ENCODE measurements at places on chromosomes 5 and 9.

DNA sequence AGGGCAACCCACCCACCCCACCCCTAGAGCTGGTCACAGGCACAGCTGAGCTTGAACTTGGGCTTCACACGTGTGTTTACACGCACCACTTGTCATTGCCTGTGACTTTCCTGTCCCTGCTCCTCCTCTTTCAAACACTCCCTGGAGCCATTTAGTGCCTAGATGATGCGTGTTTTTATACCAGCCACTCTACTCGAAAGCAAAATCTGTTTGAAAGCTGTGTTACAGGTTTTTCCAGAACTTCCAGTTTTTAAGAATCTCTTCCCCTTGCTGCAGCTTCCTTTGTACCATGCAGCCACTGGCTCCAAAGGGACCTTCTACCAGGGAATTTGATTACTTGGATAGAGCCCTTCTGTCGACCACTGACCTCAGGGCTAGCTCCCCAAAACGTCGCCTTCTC, 78.8 kb upstream of the SPRY4 start:
- DNase-seq, result peak; percentile 89

GRCh38 chr9:130143958-130144366, 28.2 kb upstream of the NCS1 start:
- no peak for DNase-seq

GRCh38 chr5:66621736-66622135, 25.5 kb downstream of the MAST4 start:
- DNase-seq, result no peak

- no peak for DNase-seq
Measured at GRCh38 chr9:129988607-129989361, 54.2 kb downstream of the FNBP1 start.

- DNase-seq, result no peak
Measured at GRCh38 chr5:87268970-87269377, 1.3 kb downstream of the RASA1 start.

GRCh38 chr9:107613321-107613720, 123.8 kb upstream of the KLF4 start:
- DNase-seq, result no peak

DNA sequence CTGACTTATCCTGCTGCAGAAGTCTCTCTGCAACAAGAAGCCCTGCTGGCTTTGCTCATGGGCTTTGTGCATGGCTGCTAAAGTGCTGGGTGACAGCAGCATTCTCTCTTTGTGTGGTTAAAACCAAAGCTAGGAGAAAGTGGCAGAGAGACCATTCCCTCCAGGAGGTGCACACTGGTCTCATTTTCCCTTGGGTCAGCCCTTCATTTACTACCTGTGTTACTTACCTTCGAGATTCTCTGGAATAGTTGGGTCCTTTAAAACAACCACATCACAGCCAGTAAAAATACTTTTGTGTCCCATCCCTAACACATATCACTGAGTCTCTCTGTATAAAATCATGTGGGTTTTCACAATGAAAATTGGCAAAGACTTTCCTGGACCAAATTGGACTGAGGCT, 315.5 kb downstream of the IRX1 start:
- no peak for DNase-seq

DNA sequence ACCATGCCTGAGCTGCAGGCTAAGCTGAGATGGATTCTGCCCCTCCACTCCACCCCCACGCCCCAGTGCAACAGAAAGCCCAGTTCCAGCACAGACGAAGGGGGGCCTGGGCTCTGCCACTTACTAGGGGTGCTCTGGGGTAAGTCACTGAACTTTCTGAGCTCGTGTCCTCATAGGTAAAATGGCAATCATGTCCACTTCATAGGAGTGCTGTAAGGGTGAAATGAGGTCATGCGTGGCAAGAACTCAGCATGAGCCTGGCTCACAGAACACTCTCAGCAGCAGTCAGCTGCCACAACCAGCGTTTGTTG, 8.4 kb upstream of the PSD2 start:
- no peak for DNase-seq

DNA sequence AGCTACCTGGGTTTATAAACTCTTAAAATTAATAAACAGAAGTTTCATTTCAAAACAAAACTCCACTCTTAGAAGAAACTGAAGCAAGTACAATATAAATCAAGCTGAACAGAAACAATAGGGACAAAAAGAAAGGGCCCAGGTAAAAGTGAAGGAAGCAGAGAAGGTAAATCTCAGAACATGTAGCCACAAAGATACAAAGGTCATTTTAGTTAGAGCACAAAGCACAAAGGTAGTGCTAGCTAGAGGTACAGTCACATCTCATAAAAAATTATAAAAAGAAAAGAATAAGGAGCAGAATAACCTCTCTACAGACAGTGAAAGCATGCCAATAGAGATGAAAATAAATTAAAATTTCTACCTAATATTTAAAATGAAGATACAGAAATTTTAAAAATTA, 90.4 kb upstream of the C5orf63 start:
- DNase-seq, result no peak

GRCh38 chr9:68933434-68934328, 80.2 kb downstream of the PRKACG start:
- DNase-seq, result no peak

GRCh38 chr9:93874242-93874641, 80.9 kb downstream of the BARX1 start:
- no peak for DNase-seq

DNA sequence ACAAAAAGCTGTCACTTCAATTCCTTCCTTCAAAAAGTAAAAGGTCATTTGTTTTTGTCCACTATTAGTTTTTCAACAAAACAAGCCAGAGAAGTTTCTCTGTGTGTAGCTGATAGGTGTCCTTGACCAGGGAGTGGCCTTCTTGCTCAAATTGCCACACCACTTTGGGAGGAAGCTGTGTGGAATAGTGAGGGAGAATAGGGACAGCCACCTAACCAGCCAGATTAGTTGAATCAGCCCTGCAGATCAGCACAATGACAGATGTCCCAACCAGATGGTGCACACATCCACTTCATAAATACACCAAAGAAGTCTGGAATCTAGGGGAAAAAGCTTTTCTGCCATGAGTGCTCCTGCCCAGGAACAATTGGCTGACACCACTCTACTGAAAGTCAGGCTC, 37.2 kb downstream of the NREP start:
- no peak for DNase-seq

DNA sequence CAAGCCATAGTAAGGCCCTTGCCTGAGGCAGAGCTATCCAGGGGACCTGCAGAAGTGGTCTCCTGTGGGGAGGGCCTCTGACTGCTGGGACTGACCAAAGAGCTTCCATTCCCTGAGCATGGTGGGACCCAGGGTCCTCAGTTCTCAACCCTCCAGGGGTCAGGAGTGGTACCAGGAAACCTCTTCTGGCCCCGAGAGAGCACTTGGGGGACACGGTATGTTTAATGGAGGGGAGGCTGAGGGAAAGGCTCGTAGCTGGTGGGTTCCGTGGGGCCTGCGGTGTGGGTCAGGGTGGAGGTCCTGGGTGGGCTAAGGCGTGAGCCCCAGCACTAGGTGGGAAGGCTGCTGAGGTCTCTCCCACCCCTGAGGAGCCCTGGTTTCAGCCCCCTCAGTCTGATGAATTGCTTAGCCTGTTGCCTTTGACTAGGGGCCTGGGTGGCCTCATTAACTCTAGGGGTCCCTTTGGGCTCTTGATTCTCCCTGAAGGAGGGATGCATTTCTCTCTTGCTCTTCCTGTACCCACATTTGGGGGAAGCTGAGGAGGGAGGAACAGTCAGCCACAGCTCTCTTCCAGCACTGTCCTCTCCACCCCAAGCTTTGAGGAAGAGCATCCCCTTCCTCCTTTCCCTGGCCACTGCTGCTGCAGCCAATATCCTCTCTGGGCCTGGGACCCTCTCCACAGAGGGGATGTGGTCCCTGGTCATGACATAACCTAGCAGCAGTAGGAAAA, 34.0 kb downstream of the CSF1R start:
- no peak for DNase-seq

GRCh38 chr9:131012396-131012917, 3.5 kb downstream of the LAMC3 start:
- DNase-seq, result no peak

GRCh38 chr9:77954666-77955015, 77.0 kb downstream of the GNAQ start:
- DNase-seq, result no peak

DNA sequence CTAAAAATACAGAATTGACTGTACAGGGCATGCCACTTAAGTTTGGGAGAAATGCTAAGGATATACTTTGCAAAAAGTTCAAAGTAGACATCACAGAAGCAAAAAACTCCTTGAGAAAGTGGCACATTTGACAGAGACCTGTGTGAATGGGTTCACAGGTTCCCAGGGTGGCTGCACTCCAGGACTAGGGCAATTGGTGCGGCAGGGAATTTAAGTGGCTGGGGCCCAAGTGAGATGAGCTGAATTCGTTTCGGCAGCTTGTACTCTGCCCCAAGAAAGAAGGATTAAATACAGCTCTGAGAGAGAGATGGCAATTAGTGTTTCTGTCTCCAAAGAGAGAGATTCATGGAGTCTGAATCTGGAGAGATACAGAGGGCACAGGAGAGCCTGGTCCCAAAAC, 280.1 kb downstream of the FBXL17 start:
- no peak for DNase-seq

GRCh38 chr5:136242611-136243010, 49.6 kb upstream of the SMIM32 start:
- no peak for DNase-seq

GRCh38 chr5:59487068-59487686, 406.3 kb downstream of the PDE4D start:
- DNase-seq, result no peak

DNA sequence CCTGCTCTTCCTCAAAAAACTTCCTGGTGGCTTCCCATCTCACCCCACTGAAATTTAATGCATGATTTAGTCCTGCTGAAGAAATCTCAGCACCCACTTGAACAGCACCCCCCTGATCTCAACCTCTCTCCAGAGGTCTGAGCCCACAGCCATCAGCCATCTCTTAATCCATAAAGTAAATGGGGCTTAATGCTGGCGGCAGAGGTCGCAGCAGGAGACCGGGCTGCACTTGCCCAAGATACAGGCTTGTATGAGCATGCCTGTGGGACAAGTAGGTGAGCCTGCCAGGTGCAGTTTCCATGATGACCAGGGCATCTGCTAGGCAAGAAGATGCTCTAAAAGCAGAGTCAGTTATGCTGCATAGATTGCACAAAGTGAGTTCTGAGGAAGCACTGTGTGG, 52.4 kb upstream of the CTXN3 start:
- DNase-seq, result peak; percentile 8

DNA sequence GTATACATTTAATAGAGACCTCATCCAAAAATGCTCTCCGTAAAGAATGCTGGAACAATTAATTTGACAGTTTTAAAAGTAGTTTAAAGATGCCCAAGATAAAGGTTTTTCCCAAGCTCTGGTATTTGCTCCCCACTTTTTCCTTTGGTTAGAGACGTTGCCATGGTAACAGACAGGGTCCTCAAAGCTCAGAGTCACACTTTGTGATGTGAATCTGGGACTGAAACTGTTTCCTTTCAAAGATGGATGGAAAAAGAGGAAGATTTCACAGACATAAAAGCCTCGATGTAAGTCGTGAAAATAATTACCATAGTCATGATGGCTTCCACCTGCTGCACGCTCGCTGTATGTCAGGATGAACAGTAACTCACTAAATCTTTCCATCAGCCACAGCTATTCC, 229.5 kb downstream of the MSX2 start:
- no peak for DNase-seq

- DNase-seq, result no peak
Measured at GRCh38 chr5:61701877-61702602, 370.0 kb downstream of the ZSWIM6 start.

- no peak for DNase-seq
Measured at GRCh38 chr5:42026446-42026845, 101.4 kb downstream of the FBXO4 start.

DNA sequence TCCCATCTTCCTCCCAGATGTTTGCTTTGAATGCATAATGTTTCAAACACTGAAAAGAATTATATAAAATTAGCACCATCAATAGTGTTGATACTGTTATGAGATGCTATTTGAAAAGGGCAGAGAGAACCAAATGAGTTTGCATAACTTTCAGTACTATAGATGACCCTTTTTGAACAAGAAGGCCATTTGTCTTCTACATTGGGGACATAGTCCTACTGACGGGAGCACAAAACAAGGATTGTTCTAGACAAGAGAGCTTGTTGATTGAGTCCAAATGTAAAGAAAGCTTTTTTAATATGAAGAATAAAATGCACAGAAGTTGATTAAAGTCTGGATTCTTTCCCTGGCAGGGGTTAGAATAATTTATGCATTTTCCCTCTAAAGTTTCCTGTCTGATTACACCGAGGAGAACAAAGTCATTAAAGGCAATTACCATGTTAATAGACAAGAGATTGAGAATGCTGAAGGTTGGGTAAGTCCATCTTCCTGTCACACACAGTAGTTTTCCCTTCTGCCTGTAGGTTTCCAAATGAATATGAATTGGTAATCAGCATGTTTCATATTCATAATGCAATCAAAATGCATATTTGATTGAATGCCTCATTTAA, 32.8 kb upstream of the ADCY2 start:
- no peak for DNase-seq

DNA sequence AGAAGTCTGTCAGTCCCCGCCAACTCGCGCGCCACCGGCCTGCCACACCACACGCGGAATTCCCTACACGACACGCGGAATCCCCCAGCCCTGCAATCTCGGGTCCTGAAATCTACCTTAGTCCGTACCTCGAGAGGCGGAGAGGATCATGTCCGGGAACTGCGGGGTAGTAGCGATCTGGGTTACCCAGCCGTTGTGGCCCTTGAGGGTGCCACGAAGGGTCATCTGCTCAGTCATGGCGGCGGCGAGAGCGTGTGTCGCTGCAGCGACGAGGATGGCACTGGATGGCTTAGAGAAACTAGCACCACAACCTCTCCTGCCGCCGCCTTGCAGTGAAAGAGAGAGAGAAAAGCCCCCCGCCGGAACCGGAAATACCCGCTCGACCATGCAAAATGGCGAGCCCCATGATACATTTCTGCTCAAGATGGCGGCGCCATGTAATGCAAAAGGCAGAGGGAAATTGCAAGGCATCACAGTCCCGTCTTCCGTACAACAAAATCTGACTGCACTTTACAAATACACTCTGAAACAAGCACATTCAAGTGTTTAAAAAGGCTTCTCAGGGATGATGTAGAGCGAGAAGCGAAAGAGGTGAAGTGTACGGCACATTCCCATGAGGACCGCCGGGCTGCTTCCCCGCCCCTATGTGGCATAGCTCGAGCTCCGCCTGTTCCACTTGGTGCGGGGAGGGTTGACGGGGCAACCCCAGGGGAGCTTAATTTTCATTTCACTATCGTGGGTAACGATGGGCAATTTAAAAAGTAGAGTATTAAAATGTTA, at the start of gene RACK1:
Gene RACK1, minus strand, starts transcription at position 343 of the 780 bp plus-strand sequence. Its CDS starts 106 bp downstream, at position 237.
- DNase-seq, result peak; percentile 89

- DNase-seq, result no peak
Measured at GRCh38 chr5:80039650-80040049, 4.5 kb downstream of the THBS4 start.

DNA sequence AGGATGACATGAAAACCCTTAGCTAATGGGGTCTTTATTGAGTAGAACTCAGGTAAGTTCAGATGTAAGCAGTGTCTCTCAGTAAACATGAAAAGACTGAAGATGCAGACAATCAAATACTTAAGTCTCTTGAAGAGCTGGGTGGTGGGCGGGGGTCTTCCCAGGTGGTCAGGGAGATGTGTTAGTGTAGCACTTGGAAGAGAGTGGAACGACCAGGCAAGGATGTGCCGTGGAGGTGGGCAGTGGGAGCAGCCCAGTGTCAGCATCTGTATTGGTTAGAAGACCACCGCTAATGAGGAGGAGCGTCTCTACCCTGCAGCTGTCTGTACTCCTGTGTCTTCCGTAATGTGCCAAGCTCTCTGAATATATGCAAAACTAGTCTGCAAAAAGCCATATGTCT, 4.4 kb downstream of the S1PR3 start:
- DNase-seq, result no peak

- DNase-seq, result no peak
Measured at GRCh38 chr5:142324136-142324870, 518 bp downstream of the SPRY4 start.

GRCh38 chr5:53974021-53974420, 336.4 kb downstream of the ARL15 start:
- DNase-seq, result no peak
